ENCODE measurements at places on chromosomes 7 and 10.

DNA sequence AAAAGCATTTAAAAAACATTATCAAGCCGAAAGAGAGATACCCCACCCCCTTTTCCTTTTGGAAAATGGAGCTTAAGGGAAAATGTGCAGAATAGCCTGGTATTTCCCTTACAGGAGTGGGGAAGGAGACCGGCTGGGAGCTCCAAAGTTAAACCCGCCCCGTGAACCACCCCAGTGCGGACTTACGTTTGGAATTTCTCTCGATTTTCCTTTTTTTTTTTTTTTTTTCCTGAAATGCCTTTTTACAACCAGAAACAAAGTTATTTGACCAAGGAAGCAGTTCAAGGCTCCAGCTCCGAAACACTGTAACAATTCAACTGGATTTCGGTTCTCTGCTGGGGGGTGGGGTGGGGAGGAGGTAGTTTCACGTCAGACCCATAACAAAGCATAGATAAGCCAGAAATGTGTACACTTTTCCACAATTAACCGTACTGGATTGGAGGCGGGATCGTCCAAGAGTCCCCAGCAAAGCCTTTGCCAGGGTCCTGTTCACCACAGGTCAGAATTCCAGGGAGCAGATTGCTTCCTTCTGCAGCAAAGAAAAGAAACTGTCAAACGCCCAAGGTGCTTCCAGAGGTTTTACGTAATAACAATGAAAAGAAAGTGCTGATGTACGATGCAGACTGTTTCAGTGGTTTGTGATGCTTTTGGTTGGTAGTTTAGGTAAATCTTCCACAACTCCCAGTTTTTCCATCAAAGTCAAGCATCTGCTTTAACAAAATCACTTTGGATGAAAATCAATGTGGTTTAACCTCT lies 6.7 kb downstream of the SKIDA1 start:
- DNase-seq = peak; percentile 40

GRCh38 chr7:145692237-145692950 lies 424.2 kb upstream of the CNTNAP2 start:
- no peak for DNase-seq

- no peak for DNase-seq
Measured at GRCh38 chr10:57706576-57707299, 561.0 kb downstream of the IPMK start.

GRCh38 chr10:76356557-76356956 lies 925.1 kb downstream of the LRMDA start:
- DNase-seq = peak; percentile 81

DNA sequence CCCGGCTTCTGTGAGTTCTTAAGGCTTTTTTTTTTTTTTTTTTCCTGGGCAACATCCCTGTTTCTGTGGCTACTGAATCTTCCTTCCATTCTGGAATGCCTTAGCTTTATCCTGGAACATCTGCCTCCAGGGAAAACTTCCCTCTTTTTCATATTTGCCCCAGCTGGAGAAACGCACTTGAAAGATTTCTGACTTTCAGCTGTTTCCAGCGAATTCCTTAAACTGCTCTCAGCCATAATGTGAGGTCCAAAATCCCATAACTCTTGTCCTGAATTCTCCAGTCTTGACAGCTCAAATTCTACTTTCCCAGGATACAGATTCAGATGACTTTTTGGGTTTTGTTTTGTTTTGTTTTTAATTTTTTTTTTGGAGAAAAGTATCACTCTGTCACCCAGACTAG lies 263.6 kb upstream of the AUTS2 start:
- DNase-seq = no peak

GRCh38 chr7:143877098-143877497 lies 24.9 kb downstream of the TCAF1 start:
- DNase-seq = no peak
